Muscle of leg (tissue), 16 donors: ENCODE measurements at places on chromosomes 7 and 10. TPM values are rescaled to one million over a fixed set of nuclear protein-coding genes. Genes with fewer than 3 reads are reported as not detected.
A peak's percentile ranks its signal among the peaks of the same experiment; 100 is the strongest.

GRCh38 chr7:106644999-106645398, 16.0 kb downstream of the CCDC71L start:
- peak; percentile 27 for DNase-seq

DNA sequence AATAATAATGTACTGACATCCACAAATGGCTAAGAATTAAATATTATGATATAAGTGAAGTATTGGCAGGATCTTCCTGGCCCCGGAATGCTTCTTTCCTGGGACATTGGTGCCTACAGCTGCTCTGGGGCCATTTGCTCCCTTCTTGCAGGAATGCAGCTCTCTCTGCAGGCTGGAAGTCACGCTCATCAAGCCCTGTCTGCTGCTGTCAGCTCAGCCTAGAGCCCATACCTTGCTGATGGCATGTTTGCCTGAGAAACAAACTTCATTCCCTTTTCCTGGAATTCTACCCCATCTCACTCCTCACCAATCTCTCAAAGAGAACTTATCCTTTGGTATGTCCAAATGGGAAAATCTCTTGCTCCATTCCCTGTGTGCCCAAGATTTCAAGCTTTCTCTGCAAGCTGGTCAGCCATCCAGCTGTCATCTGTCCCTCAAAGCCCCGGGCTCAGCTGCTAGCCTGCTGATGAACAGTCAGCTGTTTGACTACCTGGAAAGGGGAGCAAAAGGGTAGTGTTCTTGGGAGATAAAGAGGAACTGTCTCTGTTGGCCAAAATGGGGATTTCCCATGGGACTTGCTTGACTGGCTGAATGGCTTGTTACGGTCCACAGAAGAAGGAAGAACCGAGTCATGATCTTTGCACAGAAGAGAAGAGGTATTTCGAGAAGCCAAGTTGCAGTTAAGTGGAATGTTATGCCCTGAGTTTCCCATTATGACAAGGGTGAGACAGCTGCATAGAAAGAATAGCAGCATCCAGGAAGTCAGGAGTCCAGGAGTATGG, 12.0 kb upstream of the RASSF4 start:
- DNase-seq, result peak; percentile 81

DNA sequence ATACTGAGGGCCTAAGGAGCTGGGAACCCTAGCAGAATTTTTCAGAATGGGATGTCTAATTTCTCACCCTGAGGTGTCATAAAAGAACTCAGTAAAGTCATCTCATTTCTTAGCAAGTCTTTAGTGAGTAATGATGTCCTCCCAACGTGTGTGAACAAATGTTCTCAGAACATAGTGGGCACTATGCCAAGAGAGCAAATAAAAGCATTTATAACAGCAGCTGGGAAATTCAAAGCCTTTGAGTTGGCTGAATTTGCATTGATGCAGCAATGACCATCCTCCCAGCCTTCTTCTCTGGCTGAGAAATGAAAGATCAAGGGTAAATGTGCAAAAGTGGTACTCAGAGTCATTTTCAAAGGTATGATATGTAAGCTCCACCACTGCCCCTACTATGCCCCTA, 109.4 kb downstream of the FAM107B start:
- peak; percentile 59 for DNase-seq

DNA sequence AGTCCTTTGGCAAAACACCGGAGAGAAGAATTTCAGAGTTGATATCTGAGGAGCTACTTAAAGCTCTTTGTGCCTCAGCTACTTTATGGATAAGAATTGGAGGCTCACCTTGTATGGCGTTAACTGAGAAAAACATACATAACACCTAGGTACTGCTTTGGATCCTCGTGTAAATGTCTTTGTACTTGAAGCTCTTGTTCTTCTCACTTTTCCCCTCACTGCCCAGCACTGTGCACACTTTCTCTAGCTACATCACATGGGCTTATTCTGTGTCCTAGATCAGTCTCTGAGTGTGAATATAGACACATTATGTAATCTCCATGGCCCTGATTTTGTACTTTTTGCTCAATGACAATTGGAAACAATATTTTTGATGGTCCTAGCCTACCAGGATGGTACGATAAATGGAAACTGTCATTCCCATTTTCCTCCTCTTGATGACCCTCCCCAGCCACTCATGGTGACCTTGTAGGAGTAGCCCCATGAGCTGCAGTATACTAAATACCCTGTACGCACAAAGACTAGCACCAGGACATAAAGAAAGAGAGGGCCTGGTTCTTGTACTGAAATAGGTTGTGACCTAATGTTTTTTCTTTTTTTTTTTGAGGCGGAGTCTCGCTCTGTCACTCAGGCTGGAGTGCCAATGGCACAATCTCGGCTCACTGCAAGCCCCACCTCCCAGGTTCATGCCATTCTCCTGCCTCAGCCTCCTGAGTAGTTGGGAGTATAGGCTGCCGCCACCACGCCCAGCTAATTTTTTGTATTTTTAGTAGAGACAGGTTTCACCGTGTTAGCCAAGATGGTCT, 22.1 kb downstream of the STAMBPL1 start:
- DNase-seq, result no peak

DNA sequence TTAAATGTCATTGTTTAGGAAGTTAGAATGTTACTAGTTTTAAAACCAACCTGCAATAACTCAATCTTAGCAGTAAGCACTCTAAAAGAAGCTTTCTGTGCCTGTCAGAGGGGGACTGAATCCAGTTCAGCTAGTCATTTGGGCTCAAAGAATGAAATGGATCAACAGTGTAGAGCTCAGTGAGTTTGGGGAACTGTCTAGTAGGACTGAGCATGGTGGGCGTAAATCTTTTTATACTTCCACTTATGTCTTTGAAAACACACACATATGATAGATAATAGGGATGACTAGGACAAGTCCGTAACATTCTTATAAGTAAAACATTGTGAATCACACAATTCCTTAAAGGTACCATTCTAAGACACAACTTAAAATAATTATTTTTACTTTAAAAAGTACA, 11.5 kb downstream of the GSAP start:
- no peak for DNase-seq

- DNase-seq, result no peak
Observed at GRCh38 chr10:31605861-31606525, 287.0 kb downstream of the ZEB1 start.

DNA sequence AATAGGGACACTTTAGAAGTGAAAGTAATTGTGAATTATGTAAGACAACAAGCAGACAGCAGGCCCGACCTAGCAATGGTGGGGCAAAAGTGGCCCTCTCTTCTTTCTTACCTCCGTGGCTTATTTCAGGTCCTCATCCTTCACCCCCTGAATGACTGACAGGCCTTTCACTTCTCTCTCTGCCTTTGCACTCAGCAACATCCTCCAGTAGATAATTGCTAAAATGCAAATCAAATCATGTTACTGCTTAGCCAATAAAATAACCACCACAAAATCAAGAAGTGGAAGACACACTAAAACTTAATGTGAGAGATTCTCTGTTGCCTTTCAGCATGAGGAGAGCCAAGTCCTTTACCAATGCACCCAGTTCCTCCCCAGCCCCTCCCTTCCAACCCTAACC, 274.6 kb upstream of the ZNF32 start:
- no peak for DNase-seq

- no peak for DNase-seq
Observed at GRCh38 chr10:120077707-120078492, 185.4 kb downstream of the SEC23IP start.

- DNase-seq, result no peak
Observed at GRCh38 chr7:42210779-42211178, 26.2 kb downstream of the GLI3 start.

- no peak for DNase-seq
Observed at GRCh38 chr7:7706556-7707172, 11.7 kb downstream of the RPA3 start.

DNA sequence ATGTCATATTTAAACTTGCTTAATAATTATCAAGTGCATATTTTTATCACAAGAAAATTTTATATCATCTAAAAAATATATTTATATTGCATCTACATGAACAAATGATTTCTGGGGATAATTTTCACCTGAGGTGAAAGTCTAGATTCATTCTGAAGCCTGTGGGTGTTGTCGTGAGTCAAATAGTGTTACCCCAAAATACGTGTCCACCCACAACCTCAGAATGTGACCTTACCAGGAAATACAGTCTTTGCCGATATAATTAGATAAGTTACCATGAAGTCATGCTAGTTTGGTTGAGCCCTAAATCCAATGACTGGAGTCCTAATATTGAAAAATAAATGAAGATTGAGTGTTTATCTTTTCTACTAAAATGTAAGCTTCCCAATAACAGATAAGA, 203.0 kb upstream of the MDFIC start:
- no peak for DNase-seq

- DNase-seq, result peak; percentile 76
Observed at GRCh38 chr10:31709028-31709427, 219.6 kb downstream of the ARHGAP12 start.

DNA sequence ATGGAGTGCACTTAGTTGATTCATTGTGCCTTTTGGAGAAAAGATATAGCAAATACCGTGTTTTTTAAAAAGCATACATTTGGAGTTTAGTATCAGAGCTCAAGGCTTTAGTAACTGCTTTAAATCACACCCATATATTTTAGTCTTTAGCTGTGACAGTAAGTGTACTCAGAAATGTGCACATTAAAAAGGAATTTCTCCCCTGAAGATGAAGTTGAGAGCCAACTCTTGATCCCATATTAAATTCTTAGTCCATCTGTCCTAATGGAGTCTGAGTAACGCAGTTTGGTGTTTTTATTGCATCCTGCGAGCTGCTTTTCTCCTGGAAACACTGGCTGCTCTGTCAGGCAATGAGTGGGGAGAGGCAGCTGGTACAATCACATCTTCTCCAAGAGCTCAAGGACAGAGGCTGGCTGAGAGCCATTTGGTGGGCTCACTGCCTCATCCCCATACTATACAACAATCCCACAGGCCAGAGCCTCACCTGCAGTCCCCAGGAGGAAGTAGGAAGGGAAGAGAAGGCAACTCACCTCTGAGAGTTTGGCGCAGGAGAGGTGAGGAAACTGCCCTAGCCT, 473.6 kb upstream of the C7orf33 start:
- no peak for DNase-seq

DNA sequence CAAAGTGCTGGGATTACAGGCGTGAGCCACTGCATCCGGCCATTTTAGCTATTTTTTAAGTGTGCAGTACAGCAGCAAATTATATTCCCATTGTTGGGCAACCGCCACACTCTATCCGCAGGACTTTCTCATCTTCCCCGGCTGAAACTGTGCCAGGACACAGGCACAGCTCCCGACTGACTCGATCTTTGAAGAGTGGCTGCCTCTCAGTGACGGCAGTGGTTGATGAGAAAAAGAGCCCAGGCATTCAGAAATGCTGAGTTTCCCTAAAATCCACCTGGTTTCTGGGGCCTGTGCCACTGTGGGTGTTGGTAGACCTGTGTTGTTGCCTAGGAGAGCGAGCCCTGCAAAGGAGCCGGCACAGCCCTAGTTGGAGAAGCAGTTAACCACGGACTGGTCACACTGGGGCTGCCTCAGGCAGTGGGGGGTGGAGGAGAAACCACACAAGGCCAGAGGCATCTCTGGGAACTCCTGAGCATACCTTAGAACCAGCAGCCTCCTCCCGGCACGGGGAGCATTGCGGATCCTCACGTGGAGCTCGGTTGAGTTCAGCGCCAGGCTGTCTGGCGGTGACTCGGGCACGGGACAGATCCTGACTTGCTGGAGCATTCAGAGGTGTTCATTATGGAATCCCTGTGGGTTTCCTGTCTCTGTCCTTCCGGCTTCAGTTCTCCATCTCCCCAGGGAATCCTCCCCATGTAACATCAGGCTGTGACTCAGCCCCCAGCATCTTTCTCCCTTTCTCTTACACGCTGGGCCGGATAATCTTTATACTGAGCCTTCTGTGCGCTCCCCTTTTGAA, 16.2 kb downstream of the PFKFB3 start:
- no peak for DNase-seq

- no peak for DNase-seq
Observed at GRCh38 chr10:79287973-79288723, 59.1 kb upstream of the PPIF start.

- DNase-seq, result no peak
Observed at GRCh38 chr7:26046150-26046549, 105.8 kb upstream of the NFE2L3 start.

- peak; percentile 84 for DNase-seq
Observed at GRCh38 chr10:111560027-111560426, 483.2 kb downstream of the ADRA2A start.

DNA sequence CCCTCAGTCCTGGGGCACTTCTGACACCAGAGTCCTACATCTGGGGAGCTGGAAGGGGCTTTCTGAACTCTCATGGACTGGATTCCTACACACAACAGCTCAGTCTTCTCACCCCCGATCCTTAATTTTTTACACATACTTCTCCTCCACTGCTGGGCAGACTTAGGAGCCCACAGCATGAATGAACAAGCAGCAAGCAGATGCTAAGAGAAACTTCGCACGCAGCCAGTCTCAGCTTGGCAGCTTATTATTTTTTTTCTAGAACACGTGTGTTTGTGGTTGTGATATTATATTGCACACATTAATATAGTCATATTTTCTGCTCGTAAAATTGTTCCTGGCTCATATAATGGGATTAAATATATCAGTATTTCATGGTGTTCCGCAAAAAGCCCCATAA, 50.9 kb upstream of the LOXL4 start:
- no peak for DNase-seq

DNA sequence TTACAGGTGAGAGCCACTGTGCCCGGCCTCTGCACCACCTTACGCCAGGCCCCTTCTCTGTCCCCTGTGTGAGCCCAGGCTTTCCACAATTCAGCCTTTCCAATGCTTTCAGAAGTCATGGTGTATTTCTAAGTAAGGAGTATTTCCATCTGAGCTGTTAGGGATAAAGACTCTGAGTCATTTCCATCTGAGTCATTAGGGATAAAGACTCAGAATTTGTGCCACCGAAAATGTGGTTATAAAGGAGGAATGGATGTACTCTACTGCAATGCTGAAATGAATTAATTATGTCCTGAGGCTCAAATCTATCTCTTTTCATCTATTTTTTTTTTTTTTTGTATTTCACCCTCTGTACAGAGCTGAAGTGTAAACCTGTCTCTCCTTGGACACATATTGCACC, 84.0 kb downstream of the GATA3 start:
- DNase-seq, result no peak

- no peak for DNase-seq
Observed at GRCh38 chr7:48097521-48098231, 8.6 kb downstream of the UPP1 start.

Gene TRPV5
- not detected for polyA plus RNA-seq

Gene ZNF107
- 5.1 TPM for polyA plus RNA-seq

Gene HMX2
- not detected for polyA plus RNA-seq

Gene PTF1A
- not detected for polyA plus RNA-seq

Gene NACAD
- 4.4 TPM for polyA plus RNA-seq

Gene PIP4K2A
- 22.4 TPM for polyA plus RNA-seq
